ENCODE measurements at places on chromosomes 5 and 9.

- DNase-seq, result no peak
These were observed 69.4 kb upstream of the FCN2 start for GRCh38 chr9:134811079-134811672.

DNA sequence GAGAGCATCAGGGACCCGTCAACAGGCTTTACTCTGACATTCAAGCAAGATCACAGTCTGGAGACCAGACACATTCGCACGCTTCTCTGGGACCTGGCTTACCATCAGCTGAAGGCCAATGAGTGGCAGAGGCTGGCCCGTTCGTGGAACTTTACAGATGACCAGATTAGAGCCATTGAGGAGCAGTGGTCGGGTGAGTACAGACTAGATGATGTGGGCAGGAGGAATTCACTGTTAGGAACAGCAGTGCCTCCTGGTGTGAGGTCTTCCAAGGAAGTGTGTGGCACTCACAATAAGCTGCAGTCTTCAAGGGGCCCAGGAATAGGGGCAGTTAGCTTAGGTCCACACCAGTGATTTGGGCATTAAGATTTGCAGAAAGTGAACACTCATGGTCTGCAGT is 50.4 kb downstream of the POC5 start:
- DNase-seq, result no peak

GRCh38 chr5:110665184-110665726 is 61.2 kb downstream of the TMEM232 start:
- DNase-seq, result no peak

DNA sequence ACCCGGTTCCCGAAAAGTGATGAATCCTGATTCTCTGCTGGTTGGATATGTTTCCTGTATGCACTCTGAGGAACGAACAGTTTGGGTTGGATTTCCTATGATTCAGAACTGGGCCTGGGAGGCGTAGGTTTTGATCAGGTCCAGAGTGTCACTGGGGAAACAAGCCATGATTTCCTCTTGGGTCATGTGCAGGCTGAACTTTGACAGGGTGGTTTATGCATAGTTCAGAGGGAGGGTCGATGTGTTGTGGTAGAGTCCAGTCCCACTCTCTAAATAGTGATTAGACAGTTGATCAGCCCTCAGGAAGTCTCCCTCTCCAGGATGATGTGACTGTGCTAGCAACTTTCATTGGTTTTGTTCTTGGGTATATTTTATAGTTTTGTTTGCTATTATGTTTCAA is 17.4 kb downstream of the ATG10 start:
- DNase-seq, result no peak

DNA sequence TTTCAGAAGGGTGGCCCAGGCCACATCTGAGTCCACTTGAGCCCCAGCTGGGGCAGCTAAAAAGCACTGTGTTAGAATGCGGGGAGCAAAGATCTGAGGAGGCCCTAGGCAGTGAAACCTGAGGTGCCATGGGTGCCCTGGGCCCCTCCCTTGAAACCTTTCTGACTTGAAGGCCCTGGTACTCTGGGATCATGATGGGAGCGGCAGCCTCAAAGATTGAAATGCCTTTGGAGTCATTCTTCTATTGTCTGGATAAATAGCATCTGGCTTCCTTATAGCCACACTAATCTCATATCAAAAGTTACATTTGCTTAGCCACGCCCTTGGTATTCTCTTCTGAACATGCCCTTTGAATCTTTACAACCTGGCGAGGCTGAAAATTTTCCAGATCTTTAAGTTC is 7.7 kb upstream of the SEMA5A start:
- peak; percentile 27 for DNase-seq
